Left cardiac atrium (tissue), 4 donors: ENCODE measurements at places on chromosomes 1 and 21. TPM values are rescaled to one million over a fixed set of nuclear protein-coding genes. Genes with fewer than 3 reads are reported as not detected.

Gene TMEM51
- 4.3 TPM for total RNA-seq

Gene LCA5L
- 0.84 TPM for total RNA-seq

Gene SSR2
- 101 TPM for total RNA-seq

Gene NEK7
- 155 TPM for total RNA-seq

Gene RBM11
- total RNA-seq: 0.41 TPM

- DNase-seq: no peak
These were observed 145.2 kb downstream of the FOXD2 start for GRCh38 chr1:47582891-47583608.

DNA sequence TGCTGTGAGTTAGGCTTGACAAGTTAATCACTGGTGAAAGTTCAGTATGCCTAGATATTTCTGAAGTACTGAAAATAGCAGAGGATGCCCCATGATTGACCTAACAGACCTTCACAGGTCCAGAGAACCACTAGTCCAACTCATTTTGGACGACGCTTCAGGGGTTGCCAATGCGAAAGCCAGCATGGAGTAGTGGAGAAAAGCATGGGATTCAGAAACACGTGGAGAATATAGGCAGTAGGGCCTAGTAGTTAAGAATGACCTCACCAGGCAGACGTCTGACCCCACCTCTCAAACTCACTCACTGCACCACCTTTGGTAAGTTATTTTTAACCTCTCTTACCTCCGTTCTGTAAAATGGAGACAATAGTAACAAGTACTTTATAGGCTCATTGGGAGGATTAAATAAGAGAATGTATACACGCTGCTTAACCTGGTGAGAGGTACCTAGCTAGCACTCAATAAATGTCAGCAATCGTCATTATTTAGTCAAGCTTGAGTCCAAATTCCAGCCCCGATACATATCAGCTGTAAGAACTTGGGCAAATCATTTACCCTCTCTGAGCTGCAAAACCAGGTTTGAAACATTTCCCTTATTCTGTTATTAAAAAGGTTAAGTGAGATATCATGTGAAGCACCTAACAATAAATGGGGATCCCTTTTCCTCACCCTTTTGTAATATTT lies 13.2 kb downstream of the PLPP3 start:
- DNase-seq: no peak

DNA sequence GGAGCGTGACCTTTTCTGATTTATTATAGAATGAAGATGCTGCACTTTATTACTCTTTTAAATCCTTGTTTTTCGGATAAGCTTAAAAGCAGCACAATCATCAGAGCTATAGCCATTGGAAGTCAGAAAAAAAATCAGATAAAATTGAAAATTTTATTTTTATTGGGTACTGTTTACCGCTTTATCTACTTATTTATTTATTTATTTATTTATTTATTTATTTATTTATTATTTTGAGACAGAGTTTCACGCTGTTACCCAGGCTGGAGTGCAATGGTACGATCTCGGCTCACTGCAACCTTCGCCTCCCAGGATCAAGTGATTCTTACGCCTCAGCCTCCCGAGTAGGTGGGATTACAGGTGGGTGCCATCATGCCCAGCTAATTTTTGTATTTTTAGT lies 83.1 kb upstream of the CHRM3 start:
- DNase-seq: no peak

DNA sequence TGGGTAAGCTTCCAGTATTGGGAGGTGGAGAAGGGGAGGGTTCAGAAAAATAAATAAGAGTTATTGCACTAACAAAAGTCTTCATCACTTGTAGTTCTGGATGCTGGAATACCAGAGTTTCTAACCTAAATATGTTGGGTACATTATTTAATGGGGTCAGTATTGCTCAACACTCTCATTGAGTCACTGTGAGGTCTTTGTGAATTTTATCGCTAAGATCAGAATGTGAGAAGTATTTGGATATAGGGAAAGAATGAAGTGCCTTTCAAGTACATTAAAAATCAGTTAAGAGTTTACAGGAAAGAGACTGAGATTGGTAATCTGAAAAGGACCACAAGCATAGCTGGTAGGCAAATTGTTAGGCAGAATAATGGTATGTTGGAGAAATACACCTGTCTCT lies 8.8 kb downstream of the SNRPE start:
- no peak for DNase-seq

DNA sequence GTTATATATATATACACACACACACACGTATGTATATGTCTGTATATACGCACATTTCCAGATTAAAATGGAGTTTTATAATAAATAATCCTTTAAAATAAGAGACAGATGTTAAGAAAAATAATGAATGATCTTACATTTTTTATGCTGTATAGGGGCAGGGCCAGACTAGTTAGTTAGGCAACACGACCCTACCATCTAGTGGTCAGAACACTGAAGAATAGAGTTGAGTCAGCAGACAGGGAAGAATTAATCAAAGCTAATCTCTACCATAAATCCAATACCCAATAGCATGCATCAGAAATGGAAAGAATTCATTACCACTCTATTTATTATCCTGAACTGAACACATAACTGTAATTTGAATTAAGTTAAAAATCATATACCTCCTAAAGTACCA lies 156.7 kb downstream of the BRINP3 start:
- DNase-seq: no peak

DNA sequence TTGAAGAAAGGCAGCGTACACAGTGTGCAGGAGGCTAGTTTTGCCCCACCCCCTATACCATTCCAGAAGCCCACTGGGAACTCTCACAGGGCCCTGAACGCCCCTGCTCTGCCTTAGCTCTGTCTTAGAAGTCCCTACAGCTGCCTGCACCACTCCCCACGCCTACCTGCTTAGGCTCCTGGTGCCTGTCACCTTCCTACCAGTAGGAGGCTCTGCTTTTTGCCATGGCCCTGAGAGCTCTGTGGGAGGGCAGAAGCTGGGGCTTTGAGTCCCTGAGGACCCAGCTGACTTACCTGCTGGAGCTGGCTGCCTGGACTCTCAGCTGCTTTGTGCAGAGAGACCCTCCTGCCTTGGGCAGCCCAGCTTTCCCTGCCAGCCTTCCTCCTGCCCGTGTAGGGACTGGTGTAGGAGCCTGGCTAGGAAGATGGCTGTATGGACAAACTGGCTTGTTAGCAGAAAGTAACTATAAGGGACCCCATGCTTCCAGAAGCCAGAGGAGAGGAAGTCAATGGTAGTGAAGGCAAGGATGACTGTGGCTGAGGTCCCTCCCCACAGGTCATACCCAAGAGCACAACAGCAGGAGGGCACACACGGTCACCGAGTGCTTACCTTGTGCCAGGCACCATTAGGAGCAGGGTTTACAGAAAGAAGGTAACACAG lies 9.8 kb upstream of the CELSR2 start:
- DNase-seq: no peak

DNA sequence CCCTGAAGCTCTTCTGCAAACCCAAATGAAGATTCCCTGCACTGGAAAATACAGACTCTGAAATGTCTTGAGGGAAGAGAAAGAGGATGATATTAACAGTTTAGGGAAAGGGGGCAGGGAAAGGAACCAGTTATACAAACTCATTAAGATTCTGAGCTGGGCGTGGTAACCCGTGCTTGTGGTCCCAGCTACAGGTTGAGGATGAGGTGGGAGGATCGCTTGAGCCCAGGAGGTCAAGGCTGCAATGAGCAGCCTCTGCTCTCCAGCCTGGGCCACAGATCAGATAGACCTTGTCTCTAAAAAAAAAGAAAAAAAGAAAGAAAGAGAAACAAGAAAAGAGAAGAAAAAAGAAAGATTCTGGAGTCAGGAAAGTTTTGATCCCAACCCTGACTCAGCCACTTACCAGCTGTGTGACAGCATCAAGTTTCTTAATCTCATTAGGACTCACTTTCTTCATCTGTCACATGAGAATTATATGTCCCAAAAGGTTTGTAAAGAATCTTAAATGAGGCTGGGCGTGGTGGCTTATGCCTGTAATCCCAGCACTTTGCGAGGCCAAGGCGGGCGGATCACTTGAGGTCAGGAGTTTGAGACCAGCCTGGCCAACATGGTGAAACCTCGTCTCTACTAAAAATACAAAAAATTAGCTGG lies 53.9 kb downstream of the OPTC start:
- no peak for DNase-seq
